ENCODE measurements at places on chromosomes 3 and 15.

DNA sequence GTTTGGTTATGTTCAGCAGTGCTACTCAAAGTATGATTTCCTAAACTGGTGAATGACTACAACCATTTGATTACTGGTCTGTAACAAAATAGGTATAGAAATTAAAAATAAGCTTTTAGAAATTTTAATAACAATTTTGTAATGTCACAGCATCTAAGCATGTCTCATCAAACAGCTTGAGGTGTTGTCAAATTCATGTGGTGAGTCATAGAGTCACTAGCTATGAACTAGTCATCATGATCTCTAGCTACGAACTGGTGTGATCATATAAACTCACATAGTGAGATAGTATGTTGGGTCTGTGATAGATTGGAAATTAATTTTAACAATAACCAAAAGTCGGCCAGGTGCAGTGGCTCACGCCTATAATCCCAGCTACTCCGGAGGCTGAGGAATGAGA is 213.9 kb upstream of the RBMS3 start:
- DNase-seq, result no peak

DNA sequence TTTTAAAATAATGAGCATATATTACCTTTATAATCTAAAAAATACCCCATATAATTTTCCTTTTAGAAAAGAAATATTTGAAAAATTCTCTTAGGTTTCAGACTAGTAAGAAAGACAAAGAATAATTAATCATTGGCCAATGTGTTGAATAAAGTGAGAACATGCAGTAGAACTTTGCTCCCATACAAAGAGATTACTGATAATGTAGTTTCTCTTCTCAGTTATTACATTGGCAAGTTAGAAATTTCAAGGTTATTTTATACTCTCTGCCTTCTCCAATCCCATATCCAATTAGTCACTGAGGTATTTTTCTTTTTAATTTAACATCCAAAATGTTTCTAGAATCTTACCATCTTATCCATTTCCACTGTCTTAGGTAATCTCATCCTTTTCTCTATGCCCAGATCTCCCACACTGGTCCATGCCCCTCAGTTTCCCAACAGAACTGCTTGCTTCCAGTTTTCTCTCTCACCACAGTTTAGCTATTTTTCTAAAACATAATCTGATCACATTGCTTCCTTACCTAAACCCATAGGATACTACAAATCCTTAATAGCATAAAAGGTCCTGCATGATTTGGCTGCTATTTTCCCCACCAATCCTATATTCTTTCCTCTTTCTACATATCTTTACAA is 10.8 kb downstream of the XRN1 start:
- no peak for DNase-seq

DNA sequence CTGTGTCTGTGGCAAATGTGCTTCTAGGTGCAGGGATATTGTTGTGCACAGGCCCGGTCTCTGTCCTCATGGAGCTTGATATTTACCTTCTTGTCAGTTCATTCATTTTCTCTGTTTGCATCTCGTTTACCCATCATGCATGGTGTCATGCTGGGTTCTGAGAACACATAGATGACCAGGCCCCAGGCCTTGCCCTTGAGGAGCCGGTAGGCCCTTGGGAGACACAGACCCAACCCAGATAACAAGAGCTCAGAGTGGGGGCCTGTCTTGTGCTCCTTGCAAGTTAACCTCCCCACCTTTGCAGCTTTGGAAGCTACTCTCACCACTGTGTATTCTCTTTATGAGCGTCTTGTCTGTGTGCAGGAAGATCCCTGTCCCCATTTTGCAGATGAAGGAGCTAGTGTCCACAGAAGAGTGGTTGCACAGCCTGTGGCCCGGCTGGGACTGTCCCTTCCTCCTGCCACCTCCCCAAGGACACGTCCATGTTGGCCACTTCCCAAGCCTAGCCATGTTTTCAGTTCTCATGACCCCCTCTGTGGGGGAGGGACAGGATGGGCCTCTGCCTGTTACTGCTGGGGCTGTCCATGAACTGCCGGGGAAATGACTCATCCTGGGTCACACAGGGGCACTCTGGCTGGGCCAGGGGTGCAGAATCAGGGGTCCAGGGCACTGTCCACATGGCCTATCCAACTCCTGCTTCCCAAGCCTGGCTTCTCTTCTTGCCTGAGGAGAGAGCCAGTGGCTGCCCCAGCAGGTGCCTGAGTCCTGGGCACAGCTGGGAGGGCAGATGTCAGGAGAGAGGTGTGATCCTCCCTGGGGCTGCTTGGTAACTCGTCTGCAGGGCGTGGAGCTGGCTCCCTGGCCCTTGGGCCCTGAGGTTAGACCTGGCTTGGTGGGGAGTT is 3.4 kb downstream of the SNX33 start:
- DNase-seq, result no peak

- DNase-seq, result no peak
Observed at GRCh38 chr3:71238355-71238757, 345.2 kb downstream of the FOXP1 start.

GRCh38 chr3:5754602-5755001 is 567.1 kb downstream of the EDEM1 start:
- DNase-seq, result no peak

GRCh38 chr3:50412231-50412754 is 53.0 kb upstream of the TMEM115 start:
- no peak for DNase-seq

- DNase-seq, result no peak
Observed at GRCh38 chr3:45724911-45725310, 35.7 kb downstream of the SACM1L start.

- no peak for DNase-seq
Observed at GRCh38 chr3:106070187-106070586, 201.4 kb upstream of the CBLB start.

GRCh38 chr15:72836676-72837330 is 53.2 kb upstream of the ADPGK start:
- DNase-seq, result no peak

- DNase-seq, result no peak
Observed at GRCh38 chr3:58996730-58997129, 53.1 kb downstream of the CFAP20DC start.

GRCh38 chr3:79314544-79314943 is 453.3 kb downstream of the ROBO1 start:
- DNase-seq, result no peak

- DNase-seq, result no peak
Observed at GRCh38 chr3:194114123-194114522, 21.8 kb upstream of the HES1 start.

DNA sequence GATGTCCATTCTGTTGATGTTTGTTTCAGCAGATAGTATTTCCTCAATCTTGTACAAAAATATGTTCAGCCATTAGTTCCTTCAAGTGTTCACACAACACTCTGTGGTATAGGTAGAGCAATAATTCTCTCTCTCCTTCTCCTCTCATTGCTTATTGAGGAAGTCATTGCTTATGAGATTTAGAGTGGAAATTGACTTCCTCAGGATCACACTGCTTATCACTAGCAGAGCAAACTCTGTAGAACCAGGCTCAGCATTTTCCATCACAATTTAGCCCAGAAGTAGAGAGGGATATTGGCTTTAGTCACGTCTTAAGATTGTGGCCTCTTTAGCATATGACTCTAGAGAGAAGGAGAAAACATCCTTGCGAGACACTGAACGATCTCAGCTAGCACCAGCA is 31.2 kb downstream of the RAB11A start:
- no peak for DNase-seq

GRCh38 chr15:88992216-88992615 is 79.0 kb upstream of the MFGE8 start:
- DNase-seq, result no peak

GRCh38 chr3:58526515-58526957 is 10.5 kb downstream of the ACOX2 start:
- DNase-seq, result no peak

DNA sequence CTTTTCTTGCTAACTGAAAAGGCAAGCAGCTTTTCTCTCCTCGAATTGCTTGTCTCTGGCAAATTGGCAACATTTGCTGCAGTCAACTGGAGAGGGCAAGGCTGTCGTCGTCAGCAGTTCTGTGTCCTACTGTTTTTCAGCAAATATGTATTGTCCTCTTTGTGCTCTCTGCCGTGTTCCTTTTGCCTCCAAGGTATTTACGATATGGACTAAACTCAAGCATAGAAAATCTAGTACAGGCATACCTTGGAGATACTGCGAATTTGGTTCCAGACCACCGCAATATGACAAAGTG is 558 bp upstream of the SLC30A4 start:
- DNase-seq, result no peak

- DNase-seq, result no peak
Observed at GRCh38 chr3:8443829-8444791, 57.5 kb upstream of the LMCD1 start.

GRCh38 chr15:73380661-73381060 is 11.9 kb upstream of the HCN4 start:
- DNase-seq, result no peak

DNA sequence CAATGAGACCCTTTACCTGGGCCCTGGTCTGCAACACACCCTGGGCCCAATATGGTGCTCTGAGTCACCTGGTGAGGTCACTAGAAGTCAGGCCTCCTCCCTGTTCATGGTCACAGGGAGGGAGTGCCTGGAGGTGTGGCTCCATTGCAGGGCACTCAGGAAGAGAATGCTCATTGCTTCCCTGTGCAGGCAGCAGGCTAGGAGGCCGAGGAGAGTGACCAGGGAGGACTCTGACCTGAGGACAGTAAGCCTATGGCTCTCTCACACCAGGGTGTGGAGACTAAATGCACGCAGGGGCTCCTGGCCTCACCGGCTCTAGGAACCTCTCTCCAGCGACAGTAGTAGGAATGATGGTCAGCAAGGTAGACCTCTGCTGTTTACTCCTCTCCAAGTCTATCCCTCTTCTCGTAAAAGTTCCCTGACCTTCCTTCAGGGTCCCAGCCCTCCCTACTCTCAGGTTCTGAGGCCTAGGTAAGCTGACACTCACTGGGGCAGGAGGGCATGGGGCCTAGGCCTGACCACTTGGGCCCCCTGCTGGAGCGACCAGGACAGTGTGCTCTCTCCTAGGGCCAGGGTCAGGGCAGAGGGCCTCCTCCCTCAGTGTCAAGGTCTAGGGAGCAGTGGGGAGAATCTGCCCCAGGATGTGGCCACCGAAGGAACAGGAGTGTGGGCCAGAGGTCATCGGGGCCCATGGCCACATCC is 9.6 kb upstream of the SLCO2A1 start:
- DNase-seq, result no peak

DNA sequence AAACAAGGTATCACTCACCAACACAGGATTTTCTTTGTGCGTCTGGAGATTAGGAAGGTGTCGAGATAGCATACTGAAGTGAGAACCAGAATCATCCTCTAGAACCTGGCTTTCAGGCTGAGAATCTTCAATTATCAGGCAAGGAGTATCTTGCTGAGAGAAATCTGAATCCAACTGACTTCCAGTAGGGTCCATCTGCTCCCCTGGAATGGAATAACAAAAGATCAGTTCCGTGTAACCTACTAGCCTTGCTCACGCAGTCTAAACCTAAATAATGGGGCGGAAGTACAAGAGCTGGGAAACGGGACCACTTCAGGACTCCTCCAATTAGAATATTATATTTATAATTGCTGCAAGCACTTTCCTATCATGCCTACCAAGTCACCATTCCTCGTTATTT is 690 bp downstream of the TP53BP1 start:
- DNase-seq, result no peak

DNA sequence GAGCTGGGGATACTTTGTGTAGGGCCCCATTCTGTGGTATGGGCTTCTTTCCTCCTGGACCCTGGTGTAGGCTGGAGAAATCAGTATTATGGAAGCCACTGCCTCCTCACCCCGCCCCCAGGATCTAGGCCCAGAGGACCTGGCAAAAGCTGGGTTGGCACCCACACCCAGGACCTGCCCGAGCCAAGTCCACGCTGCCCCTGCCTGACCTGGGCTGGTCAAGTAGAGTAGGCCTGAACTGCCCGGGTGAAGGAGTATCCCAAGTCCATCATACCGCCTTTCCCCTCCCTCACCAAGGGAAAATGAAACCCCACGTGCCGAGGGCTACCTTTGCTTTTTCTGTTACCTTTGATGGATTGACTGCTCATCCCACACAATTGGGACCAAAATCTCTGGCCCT is 37.7 kb upstream of the TRAK1 start:
- DNase-seq, result no peak

DNA sequence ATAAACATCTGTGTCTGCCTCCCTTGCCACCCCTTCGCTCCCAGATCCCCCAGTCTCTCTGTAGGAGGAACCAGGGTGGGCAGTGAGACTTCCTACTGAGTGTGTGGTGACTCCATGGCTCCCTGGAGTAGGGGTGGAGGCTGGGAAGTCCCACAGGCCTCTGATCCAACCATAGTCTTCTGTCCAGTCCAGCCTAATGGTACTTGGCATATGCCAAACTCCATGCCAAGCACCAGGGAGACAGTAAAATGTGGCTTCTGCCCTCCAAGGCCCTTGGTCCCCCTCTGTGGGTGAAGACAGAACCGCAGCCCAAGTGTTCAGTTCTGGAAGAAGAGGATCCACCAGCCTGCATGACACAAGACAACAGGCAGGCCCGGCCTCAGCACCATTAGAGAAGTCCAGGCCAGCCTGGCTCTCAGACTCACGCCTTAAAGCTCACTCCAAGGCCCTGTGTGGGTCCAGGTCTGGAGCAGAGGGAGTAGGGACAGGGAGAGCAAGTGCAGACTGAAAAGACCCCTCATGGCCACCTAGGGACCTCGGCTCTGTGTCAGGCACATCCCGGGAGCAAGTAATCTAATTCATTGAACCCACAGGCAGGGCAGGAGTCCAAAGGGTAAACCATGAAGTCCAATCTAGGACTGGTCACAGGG is 112.7 kb downstream of the ETFA start:
- DNase-seq, result no peak

DNA sequence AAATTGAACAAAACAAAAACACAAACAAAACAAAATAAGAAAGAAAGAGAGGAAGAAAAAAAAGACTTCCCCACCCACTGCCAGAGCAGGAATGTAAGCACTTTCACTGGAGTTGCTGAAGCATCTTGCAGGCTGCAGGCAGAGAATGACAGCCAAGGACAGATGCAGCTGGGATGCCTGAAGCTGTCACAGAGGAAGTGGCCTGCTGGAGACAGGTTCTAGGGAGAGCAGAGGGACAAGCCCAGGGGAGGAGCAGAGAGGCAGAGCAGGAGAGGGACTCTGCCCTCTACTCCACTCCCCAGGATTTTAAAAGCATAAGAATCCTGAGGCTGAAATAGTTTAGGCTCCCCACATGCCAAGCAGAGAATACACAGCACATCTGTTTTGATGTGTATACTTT is 326.2 kb downstream of the TUSC7 start:
- DNase-seq, result no peak

DNA sequence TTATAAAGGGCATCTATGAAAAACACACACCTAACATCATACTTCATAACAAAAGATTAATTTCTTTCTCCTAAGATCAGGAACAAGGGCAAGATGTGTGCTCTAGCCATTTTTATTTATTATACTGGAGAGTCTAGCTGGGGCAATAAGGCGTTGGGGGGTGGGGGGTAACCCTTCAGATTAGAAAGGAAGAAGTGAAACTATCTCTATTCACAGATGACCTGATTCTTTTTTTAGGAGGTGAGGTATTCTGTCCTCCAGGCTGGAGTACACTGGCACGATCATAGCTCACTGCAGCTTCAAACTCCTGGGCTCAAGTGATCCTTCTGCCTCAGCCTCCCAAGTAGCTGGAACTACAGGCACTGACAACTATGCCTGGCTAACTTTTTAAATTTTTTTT is 89.5 kb upstream of the MANF start:
- no peak for DNase-seq

GRCh38 chr3:72694398-72694797 is 153.8 kb downstream of the SHQ1 start:
- DNase-seq, result no peak

Data from T-helper 17 cell (primary cell).